Posterior vena cava (tissue), 2 donors: ENCODE measurements at places on chromosomes 12 and 14.

- DNase-seq: no peak
Measured at GRCh38 chr12:68319988-68320623, 12.1 kb downstream of the MDM1 start.

- DNase-seq: no peak
Measured at GRCh38 chr12:55039395-55040354, 19.9 kb downstream of the NEUROD4 start.

- no peak for DNase-seq
Measured at GRCh38 chr14:96920023-96920422, 122.8 kb downstream of the VRK1 start.

GRCh38 chr12:95767703-95768102 is 22.9 kb downstream of the NTN4 start:
- no peak for DNase-seq
